ENCODE measurements at places on chromosomes 11 and 22.

- peak; percentile 51 for DNase-seq
Measured at GRCh38 chr11:7677796-7678201, 4.5 kb upstream of the CYB5R2 start.

DNA sequence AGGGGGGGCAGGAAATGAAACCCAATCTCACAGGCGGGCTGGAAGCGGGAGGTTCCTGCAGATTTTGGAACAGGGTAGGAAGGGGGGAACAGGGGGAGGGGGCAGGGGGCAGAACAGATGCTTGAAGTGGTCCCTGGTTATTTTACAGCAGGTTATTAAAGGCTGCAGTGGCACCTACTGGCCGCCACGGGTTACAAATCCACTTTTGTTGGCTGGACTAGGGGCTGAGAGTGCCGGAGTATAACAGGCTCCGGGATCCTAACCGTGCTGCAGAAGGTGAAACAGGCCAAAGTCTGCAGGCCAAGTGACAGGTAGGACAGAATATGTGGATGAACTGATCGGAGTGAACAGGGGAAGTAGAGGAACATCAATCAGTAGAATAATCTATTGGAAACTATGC lies 2.5 kb downstream of the ROBO3 start:
- DNase-seq = peak; percentile 50

DNA sequence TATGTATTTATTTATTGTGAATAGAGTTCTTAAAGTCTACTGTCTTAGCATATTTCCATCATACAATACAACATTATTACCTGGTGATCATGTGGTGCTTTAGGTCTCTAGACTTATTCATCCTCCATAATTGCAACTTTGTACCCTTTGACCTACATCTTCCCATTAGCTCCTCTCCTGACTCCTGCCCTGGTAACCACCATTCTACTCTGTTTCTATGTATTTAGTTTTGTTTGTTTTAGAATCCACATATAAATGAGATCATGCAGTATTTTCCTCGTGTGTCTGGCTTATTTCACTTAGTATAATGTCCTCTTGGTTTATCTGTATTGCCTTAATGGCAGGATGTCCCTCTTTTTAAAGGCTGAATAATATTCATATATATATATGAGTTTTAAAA lies 22.7 kb downstream of the NCAM1 start:
- no peak for DNase-seq

DNA sequence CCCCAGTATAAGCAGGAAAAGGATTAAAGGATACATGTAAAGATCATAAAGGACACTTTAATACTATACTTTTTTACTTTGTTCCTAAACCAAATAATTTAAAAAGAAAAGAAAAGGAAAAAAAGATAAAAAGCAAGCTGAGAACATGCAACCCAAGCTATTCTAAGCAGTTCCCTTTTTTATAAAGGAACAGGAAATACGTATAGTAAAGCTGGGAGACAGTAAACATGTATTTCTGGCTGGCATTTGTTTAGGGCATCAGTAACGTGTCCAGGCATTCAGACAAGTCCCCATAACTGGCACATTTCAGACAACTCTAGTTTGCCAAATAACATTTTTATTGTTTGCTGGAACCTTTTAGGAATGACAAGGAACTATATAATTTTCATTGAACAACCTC lies 24.9 kb downstream of the BCO2 start:
- no peak for DNase-seq

DNA sequence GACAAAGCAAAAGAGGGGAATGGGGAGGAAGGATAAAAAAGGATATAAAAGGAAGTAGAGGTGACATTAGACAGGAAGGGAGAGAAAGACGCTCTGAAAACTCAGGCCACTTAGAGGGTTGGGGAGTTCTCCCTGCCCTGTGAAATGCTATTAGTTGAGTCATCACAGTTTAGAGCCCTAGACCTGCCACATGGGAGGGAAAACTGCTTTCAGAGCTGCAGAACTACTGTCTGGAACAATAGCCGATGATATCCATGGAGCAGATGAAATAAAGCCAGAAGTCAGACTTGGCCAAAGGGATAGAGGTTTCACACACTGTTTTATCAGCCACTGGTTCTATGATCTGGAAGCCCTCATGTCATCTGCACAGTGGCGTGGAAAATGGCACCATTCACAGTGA lies 157.9 kb downstream of the NCAM1 start:
- DNase-seq = peak; percentile 17

DNA sequence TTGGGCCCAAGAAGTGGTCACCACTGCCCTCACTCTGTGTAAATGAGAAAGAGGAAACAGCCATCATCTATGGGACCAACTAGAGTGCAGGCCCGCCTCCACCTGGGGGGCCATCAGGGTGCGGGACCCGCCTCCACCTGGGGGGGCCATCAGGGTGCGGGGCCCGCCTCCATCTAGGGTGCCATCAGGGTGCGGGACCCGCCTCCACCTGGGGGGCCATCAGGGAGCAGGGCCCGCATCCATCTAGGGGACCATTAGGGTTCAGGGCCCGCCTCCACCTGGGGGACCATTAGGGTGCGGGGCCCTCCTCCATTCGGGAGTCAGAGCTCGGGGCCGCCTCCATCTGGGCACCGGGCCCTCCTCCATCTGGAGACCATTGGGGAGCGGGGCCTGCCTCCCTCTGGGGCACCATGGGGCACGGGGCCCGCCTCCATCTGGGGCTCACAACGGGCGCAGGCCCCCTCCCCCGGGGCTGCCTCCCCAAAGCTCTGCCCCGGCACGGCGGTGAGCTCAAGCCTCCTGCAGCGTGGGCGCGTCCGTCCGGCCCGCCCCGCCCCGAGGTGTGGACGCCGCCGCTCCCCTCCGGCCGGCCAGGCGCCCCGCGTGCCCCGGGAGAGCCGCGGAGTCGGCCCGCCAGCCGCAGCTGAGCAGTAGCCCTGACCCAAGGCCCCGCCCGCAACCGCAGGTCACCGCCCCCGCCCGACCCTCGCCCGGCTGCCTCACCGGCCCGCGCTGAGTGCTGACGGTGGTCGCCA lies 512 bp downstream of the TOLLIP start:
- DNase-seq = no peak

DNA sequence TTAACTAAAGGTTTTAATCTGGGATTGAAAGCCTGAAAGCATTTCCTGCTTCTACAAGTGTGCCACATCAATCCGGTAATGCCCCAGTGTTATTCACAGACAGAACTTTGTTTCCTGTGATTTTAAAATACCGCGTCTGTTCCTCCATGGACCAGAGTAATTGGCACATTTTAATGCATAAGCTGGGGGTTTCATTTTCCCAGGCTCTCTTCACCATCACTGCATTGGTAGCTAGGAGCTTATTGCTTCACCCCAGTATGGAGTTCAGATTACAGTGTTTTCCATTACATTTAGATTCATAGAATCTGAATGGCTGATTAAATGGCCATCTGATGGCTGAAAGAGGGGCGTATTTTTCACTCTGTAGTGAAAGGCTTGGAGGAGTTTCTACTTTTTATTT lies 25.7 kb upstream of the CRTAM start:
- no peak for DNase-seq

DNA sequence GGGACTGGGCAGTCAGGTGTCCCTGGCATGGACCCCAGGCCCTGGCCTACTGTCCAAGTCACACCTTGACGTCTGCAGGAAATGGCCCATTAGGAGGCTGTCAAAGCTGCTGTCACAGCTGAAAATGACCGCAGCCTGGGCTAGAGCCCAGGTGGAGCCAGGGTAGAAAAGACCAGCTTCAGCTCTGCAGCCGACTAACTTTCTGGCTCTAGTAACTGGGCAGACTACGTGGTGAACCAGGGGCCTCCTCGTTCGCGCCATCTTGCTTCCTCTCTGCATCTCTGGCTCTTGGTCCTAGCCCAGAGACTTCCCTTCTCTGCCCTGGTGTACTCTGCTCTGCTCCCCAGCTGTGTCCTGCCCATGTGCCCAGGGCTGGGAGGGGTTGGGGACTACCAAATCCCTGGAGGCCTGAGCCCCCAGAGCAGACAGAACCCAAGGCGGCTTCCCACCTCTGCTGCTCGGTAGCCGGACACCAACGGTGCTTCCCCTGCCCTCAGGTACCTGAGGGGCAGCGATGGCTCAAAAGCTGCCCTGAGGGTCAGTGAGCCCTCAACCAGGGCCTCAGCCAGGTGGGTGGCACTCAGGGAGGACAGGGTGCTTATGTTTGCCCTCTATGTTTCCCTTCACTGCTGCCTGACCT lies 19.7 kb downstream of the SART1 start:
- DNase-seq = no peak

DNA sequence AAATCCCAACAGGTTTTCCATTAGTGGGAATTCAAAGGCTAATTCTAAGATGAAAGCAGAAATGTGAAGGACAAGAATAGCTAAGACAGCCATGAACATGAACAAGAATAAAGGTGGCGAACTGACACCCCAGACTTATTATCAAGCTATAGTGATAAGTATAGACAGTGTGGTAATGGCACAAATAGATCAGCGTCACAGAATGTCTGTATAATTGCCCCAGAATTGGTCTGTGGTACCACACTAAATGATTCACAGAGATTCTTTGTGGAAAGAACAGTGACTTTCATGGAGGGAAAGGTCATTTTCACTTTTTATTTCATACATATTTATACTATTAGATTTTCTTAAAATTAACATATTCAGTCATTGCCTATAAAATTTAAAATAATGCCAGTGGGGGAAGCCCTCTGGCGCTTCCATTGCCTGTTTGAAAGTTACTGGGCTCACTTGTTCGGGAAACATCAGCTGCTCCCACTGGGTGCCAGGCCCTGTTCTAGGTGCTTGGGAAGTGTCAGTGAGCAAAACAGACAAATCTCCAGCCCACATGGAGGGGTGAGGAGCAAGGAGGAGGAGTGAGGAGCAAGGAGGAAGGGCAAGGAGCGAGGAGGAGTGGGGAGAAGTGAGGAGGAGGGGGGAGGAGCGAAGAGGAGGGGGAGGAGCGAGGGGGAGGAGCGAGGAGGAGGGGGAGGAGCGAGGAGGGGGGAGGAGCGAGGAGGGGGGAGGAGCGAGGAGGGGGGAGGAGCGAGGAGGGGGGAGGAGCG lies 11.3 kb upstream of the NLRP6 start:
- DNase-seq = no peak

Data from tongue (tissue), 3 donors.